ENCODE measurements at places on chromosomes 12 and 14.
A peak's percentile ranks its signal among the peaks of the same experiment; 100 is the strongest.

DNA sequence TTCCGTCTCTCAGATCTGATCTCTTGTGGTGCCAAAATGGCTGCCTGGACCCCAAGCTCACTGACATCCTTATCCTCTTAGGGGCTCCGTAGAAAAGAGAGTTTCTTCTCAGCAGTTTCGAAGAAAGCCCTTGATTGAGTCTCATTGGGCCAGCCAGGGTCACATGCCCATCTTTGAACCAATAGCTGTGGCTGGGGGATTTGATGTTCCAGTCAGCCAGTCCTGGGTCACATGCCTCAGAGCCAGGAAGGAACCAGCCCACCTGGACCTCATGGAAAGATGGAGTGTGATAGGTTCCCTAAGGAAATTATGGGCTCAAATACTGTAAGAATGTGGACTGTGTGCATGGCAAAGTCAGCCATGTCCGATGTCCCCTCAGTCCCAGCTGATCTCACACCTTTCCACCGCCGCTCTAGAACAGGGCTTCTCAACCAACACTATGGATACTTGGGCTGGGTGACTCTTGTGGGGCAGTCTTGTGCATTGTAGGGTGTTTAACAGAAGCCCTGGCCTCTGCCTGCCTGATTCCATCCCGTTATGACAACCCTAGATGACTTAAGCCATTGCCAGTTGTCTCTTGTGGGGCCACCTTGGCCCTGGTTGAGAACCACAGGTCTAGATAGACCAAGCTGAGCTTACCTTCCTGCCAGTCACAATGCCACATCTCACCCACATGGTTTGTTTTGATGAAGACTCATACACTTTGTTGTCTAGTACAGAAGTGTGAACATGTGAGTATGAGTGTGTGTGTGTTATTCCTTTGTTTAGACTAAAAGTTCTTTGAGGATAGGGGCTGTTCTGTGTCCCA, 163.9 kb downstream of the ADGRD1 start:
- no peak for DNase-seq

DNA sequence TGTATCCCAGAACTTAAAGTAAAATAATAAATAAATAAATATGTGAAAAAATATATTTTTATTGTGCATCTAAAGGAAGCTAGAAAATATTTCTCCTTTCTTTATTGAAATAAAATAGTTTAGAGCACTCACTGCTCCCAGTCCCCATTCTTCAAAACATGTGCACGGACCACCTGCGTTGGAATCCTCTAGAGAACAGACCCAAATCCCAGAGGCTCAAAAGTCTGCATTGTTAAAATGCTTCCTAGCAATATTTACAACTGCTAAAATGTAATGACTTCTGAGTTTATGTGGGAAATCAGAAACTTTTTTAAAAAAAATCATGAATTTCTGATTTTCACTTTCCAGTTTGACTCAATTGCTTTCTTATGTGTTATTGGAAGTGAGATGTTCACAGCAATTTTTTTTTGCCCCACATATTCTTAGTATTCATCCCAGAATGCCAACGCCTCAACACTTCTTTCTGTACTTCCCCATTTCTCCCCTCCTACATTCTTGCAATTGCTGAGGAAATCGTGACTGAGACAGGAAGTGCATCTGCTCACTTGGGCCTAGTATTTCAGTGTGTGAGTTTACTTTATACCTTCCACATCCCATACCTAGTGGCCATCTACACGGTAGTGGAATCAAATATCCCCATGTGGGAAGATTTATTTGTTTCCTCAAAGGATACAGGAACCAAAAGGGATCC, 116.0 kb upstream of the FLRT2 start:
- no peak for DNase-seq

- DNase-seq = no peak
These were observed 63.8 kb downstream of the C12orf42 start for GRCh38 chr12:103431950-103432349.

DNA sequence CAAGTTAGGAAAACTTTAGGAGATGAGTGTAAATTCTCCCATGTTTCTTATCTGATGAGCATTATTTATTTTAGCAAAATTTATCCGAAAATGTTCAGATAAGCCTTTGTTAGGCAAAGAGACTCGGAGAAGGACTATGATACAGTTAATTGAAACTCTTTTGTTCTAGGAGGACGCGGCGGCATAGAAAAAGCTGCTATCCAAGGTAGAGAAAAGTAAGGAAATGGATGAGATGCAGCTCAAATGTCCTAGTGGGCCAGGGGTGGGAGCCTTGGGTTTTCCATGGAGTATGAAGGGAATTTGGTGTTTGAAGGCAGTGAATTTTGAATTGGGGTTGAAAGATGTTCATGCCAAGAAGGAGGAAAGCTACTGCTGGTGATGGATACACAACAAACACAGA, 1504.5 kb downstream of the AACS start:
- no peak for DNase-seq

DNA sequence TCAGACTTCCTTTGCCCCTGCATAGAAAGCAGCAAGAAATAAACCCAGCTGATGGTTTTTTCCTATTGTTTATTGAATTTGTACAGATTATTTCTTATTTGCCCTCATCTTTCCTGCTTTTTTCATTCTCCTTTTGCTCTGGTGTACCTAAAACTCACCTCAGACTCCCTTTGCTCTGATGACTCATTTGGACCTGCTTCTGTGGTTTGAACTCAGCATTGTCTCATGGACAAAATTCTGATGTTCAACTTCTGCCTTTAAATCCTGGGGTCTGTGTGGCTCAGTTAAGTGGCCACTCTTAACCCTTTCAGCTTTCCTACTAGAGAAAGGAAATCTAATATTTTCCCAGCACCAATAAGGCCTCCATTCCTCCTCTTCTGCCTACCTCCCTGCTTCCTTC, 3.5 kb upstream of the SENP1 start:
- no peak for DNase-seq

DNA sequence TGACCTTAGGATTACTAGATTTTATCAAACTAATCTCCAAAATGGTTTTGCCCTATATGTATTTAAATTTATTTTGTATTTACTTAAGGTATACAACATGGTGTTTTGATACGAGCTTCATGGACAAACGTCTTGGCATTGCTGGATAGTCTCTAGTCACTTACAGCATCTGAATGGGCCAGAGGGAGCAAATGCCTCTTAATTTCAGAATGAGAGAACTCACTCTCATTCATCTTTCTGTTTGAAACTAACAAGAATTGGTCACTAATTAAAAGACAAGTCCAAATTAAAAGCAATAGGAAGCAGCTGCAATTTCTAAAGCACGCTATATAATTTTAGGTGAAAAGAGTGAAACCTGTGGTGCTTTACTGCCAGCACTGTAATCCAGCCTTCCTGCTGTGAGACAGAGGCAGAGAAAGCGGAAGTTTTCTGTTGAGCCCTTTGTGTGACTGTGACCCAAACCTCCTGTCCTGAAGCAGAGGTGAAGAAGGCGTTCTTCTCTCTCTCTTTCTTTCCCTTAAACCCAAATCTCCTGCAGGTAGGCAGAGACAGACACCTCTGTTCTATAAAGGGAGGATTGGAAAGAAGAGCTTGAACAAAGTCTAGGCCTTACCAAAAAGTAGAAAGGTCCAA, 184.6 kb upstream of the NAV3 start:
- DNase-seq = no peak

DNA sequence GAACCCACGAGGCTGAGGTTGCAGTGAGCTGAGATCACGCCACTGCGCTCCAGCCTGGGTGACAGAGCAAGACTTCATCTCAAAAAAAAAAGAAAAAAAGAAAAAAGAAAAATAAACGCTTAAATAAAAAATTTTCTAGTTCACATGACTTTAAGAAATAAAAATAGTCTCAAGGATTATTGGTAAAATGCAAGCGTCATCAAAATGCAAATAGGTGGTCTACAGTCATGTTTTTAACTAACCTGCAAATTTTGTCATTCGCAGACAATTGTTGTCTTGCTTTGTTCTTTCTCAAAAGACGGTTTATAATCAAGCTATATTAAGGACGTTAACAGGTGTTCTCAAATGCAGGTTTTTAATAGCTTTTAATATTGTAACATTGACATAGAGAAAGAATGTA, 22.4 kb downstream of the TXNRD1 start:
- no peak for DNase-seq

- DNase-seq = no peak
These were observed 384.5 kb downstream of the SEC23A start for GRCh38 chr14:38718519-38718918.

DNA sequence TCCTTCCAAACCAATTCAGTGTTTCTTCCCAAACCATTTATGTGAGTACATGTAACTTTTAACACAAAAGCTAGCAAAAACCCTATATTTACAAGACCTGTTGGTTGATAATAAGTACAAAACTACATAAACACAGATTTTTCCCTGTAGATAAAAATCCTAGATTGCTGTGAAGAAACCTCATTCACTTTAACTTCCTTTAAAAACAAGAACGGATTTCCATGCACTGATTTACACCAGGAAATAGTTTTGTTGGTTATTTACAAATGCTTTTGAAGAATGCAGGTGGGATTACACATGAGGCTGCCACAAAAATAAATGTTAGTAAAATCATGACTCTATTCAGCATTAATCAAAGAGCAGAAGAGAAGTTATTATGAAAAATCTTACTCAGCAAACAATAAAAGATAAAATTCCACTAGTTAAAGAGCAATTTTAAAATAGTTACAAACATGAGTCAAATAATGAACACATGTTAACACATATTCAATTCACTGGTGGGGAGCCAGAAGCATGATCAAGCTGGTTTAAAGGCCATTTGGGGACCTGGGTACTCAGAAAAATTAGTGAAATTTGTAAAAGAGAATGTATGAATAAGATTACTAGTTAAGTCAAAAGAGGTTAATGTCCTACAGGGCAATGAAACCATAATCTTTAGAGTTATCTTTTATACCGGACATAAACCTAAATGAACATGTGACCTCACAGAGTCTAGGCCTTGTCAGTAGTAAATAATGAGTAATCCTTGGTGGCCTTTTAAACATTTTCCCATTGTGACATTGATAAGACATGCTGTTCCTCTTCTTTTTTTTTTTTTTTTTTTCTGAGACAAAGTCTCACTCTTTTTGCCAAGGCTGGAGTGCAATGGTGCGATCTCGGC, 79.9 kb downstream of the PHLDA1 start:
- no peak for DNase-seq

DNA sequence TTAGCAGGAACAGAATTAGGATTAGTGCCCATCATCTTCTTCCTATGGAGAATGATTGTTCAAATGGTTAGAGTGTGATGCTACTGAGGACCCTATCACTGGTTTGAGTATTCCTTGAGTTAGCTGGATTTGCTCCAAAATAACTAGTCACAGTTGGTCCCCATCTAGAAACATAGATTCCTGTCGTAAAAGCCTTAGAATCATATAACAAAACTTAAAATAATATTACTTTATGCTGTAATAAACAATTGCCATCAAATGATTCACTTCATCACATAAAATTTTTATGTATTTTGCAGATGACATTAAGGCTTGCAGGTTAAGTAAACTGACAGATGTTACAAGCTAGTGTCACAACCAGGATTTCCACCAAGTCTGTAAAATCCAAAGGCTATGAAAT, 209.8 kb downstream of the CCER1 start:
- no peak for DNase-seq

DNA sequence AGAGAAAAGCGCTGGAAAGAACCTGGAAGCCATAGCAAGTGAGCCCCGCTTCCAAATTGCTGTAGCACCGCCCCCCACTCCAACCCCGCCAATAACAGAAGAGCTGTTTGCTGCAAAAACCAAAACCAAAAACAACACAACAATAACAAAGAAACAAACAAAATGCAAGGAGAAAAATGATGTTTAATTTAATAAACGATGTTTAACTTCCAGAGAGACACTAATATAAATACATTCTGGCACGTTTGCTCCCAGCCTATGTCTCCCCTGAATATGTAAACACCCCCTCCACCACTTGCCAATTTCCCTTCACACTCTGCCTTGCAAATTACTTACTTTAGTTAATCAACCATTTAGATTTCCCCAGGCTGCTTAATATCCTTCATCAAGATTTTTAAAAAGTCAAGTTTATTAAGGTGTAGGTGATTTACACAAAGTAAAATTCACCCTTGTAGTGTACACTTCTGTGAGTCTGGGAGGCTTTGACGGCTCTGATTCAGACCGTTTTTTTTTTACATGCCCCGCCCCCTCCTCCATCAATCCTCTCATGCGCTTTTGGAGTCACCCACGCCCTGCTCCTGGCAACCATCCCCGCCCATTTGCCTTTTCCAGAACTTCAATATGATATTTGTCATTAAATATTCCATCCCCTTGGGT, 482 bp upstream of the IFI27L2 start:
- peak; percentile 48 for DNase-seq

DNA sequence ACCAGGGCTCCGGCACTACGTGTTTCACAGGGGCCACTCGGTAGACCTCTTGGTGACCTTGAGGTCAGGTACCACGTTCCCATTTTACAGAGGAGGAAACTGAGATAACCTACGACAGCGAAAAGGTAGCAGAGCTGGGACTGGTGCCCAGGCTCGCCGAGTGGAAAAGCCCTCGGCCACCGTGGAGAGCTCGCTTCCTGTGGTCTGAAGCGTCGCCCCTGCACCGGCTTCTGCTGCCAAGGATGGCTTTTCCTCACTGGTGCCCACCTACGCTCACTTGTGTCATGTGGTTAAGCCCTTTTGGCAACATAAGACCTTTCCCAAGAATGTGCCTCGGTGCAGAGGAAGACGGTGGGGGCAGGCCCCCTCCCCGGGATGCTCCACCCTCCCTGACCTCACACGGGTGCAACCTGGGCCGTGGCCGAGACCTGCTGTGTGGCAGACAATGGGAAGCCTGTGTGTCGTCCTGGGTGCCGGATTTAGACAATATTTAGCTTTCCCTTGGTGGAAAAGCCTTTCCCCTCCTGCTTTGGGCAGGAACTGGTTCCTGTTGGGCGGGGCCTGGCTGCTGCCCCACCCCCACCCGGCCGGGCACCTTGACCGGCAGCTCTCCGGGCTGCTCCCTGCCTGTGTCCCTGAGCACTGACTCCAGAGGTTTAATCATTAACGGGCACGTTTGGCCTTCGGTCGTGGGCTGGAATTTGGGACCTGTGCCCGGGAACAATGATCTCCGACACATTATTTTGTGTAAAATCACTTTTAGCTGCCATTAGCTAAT, 32.4 kb upstream of the PPP1R13B start:
- DNase-seq = no peak

DNA sequence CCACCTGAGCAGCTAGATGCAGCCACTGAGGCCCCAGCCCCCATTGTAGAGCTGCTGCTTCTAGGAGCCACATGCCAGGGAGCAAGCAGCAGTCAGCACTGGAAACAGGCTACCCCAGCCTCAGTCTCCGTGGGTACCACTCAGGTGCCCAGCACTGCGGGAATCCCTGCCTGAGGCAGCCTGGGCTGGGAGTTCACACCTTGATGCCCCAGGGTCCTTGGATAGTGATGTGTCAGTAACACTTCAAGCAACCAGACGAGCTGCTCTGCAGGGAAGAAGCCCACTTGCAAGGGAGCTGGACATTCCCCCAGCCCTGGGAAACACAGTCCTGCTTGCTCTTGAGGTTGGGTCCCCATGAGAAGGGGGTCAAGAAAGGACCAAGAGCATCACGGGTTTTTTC, 90.7 kb downstream of the ZFP36L1 start:
- DNase-seq = no peak

Data from WERI-Rb-1 (cell line).